ENCODE measurements at places on chromosomes 2 and 18. TPM values are rescaled to one million over a fixed set of nuclear protein-coding genes. Genes with fewer than 3 reads are reported as not detected.

KCNJ13 gene
- not detected for total RNA-seq

CD226 gene
- 0.13 TPM for total RNA-seq

ODC1 gene
- total RNA-seq, result 235 TPM

SERPINB2 gene
- total RNA-seq, result 5.7 TPM

MYO5B gene
- 2.1 TPM for total RNA-seq

SPATA3 gene
- not detected for total RNA-seq

ORC4 gene
- total RNA-seq, result 40.6 TPM

PGAP1 gene
- 2.0 TPM for total RNA-seq

NPC1 gene
- 62.8 TPM for total RNA-seq

GALNT14 gene
- total RNA-seq, result 2.1 TPM

LHCGR gene
- not detected for total RNA-seq

KLHL29 gene
- 3.1 TPM for total RNA-seq

POMC gene
- 6.3 TPM for total RNA-seq

CD8B2 gene
- not detected for total RNA-seq

THSD7B gene
- not detected for total RNA-seq

CTNNA2 gene
- not detected for total RNA-seq

QPCT gene
- 15.7 TPM for total RNA-seq

CYP20A1 gene
- 16.9 TPM for total RNA-seq

LAMA1 gene
- total RNA-seq, result 0.25 TPM

SCN7A gene
- total RNA-seq, result not detected

SLC23A3 gene
- 0.60 TPM for total RNA-seq

WDR75 gene
- total RNA-seq, result 39.8 TPM

ZNF396 gene
- total RNA-seq, result not detected

REEP1 gene
- 0.40 TPM for total RNA-seq

DSG2 gene
- total RNA-seq, result 1.3 TPM

CCDC74B gene
- total RNA-seq, result 1.8 TPM

CFC1 gene
- not detected for total RNA-seq

ERBB4 gene
- under 0.01 TPM for total RNA-seq

KCNE4 gene
- total RNA-seq, result 0.07 TPM

TFPI gene
- total RNA-seq, result 145 TPM

SGO2 gene
- total RNA-seq, result 15.5 TPM

TACR1 gene
- total RNA-seq, result not detected

ACMSD gene
- total RNA-seq, result not detected

PTH2R gene
- total RNA-seq, result not detected

TNFRSF11A gene
- total RNA-seq, result 6.2 TPM

AP1S3 gene
- 3.7 TPM for total RNA-seq

DSG3 gene
- not detected for total RNA-seq

M1AP gene
- not detected for total RNA-seq

NYAP2 gene
- total RNA-seq, result not detected

EN1 gene
- not detected for total RNA-seq

APLF gene
- 1.5 TPM for total RNA-seq

LRRTM4 gene
- total RNA-seq, result not detected

ABCG5 gene
- total RNA-seq, result not detected

EGR4 gene
- total RNA-seq, result not detected

SLC9A2 gene
- total RNA-seq, result 0.05 TPM

GALNT13 gene
- not detected for total RNA-seq

DTNB gene
- total RNA-seq, result 5.3 TPM

IDH1 gene
- total RNA-seq, result 105 TPM

BCL2 gene
- 0.27 TPM for total RNA-seq
